NCI-H1092 treated with DMSO at 0.1 percent for 48 hours (cell line): ENCODE measurements at places on chromosomes 12 and 14.

DNA sequence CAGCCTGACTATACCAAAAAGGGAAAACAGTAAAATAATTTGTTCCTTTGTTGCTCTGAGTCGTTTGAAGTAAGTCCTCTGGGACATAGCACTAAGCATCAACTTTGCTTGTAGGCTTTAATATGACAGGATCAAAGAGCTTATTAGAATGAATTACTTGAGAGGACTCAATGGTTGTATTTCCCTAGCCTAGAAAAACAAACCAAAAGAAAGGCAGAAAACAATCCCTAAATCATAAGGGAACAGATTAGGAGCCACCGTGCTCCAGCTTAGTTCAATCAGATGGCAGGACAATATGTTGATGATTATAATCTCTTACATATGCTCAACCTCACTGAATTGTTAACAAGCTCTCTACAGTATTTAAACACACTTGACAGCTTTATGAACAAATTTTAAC, 988.4 kb downstream of the FLRT2 start:
- no peak for DNase-seq

DNA sequence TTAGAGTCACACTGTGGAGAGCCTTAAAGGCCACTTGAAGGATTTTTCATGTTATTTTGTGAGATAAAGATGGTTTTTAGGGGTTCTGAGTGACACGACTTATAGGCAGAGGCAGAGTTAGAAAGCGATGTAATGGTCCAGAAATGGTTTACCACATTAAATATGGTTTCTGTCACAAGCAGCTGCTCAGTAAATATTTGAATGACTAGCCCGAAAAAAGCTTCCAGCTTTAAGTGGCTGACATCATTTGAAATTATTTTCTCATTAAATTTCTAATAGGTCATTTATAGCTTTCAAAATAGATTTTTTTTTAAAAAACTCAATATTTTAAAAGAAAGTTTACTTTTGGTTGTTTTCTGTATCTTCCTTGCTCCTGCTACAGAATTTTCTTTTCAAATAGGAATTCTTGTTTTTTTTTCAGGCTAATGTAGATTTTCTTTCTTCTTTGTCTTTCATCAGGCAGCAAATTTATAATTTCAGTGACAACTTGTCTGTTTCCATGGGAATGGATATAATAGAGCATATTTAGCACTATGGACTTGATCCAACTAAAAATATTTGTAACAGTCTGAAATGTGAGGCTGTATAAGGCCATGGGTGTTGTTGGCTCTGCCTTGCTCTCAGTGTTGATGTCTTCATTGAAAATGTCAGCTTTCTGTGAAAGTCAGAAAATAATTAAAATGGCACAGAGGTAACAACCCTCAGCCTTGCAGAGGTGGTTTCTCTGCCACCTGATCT, 700.0 kb downstream of the TMTC2 start:
- no peak for DNase-seq

GRCh38 chr12:10562306-10562933, 51.0 kb downstream of the MAGOHB start:
- peak; percentile 15 for DNase-seq

GRCh38 chr12:108745641-108746040, 14.3 kb upstream of the CORO1C start:
- DNase-seq: no peak

DNA sequence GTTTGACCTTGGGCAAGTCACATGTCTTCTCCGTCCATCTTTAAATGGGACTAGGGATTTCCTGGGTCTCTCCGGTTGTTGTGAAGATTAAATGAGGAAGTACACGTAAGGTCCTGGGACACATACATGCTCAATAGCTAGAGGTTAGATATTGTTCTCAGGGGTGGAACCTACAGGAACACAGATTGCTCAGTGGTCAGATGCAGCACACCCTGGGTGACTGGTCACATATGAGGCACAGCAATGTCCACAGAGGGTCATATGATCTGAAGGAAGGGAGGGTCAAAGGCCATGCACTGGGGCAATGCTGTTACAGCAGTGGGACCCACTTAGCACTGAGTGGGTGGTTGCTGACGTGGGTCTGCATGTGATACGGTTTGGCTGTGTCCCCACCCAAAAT, 11.4 kb upstream of the SLC8B1 start:
- no peak for DNase-seq

GRCh38 chr12:124796303-124796960, 67.2 kb downstream of the SCARB1 start:
- DNase-seq: no peak

GRCh38 chr12:60148831-60149230, 553.0 kb downstream of the SLC16A7 start:
- DNase-seq: no peak

DNA sequence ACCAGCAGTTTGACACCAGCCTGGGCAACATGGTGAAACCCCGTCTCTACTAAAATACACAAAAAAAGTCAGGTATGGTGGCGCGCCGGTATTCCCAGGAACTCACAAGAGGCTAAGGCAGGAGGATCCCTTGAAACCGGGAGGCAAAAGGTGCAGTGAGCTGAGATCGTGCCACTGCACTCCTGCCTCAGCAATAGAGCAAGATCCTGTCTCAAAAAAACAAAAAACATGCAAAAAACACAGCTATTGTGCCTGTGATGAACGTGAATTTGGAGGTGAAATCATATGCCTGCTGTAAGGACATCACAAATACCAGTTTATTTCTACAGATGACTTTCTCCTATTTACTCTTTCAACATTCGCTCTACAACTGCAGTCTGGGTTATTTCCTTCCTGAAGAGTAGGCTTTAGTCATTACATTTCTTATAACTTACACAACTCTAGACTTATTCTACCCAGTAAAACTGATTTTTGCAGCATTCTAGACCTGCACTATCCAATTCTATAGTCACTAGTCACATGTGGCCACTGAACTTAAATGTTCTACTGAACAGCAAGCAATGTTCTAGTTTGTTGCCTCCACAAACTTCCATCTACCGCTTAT, 48.3 kb downstream of the HNRNPC start:
- no peak for DNase-seq

- DNase-seq: no peak
Observed at GRCh38 chr14:99190696-99191394, 81.2 kb downstream of the BCL11B start.

DNA sequence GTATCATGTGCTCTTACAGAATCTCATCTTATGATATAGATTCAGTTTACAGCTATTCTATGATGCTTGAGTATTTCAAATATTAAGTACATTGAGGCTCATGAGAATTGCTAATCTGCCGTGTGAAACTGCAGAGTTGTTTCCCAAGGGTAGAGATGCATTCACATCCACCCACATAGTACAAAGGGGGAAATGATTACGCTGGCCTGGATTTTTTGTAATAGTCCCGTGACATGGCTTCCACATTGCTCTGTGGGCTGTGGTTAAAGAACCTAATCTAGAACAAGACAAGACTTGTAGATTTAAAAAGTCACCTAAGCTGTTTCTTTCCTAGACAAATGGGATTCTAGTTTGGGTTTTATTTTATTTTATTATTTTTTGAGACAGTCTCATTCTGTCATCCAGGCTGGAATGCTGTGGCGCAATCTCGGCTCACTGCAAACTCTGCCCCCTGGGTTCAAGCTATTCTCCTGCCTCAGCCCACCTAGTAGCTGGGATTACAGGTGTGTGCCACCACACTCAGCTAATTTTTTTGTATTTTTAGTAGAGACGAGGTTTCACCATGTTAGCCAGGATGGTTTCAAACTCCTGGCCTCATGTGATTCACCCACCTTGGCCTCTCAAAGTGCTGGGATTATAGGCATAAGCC, 13.0 kb upstream of the RIOX1 start:
- no peak for DNase-seq

DNA sequence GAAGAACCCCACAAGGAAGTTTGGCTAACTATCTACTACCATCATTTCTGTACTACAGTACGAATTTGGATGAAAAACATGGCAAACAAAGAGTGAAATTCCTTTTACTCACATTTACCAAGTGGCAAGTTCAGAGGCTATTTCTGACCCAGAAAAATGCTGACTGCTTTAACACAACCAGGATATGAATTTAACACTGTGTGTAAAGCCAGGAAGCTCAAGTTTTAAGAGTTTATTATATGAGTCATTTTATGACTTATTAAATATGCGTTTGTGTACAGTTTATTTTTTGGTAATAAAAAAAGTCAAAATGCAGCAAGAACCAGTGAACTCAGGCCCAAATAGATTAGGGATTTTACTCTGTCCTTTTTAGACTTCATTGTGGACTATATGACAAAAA, 58.4 kb upstream of the STAC3 start:
- DNase-seq: no peak

- no peak for DNase-seq
Observed at GRCh38 chr14:30756594-30756993, 117.8 kb upstream of the COCH start.

- no peak for DNase-seq
Observed at GRCh38 chr14:89246290-89246689, 170.7 kb downstream of the FOXN3 start.

GRCh38 chr12:115473257-115473956, 789.4 kb upstream of the TBX3 start:
- no peak for DNase-seq

- no peak for DNase-seq
Observed at GRCh38 chr12:98945864-98946263, 300.8 kb downstream of the APAF1 start.

- no peak for DNase-seq
Observed at GRCh38 chr12:27534765-27535161, 10.8 kb downstream of the PPFIBP1 start.

- no peak for DNase-seq
Observed at GRCh38 chr14:89374908-89375307, 42.1 kb downstream of the FOXN3 start.

DNA sequence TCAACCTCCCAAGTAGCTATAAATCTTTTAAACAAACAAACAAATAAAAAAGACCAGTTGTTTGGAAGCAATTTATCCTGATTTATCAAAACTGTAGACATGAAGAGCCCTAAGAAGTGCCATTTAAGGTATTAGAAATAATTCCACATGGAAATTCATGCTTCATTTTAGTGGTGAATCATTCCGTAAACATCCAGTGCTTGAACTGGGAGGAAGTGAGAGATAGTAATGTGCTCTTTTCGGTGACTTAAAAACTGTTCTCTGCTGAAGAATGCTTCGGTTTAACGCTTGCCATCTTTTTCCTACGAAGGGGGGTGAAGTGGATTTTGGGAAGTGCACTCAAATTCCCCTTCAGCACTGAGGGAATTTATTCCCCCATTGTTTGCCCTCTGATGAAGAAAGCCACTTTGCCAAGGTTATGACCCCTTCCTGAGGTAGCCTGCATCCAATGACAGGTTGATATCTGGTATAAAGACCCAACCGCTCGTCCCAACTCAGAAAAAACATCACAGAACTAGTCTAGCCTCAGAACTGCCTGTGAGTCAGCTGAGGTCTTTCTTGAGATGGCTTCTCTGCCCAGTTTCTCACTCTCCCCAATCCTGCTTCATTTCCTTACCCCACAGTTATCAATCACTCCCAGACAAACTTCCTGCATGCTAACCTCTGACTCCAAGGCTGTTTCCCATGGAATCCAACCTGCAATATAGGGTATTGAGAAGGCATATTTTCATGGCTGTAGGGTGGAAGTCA, 244.1 kb downstream of the AEBP2 start:
- no peak for DNase-seq

- DNase-seq: peak; percentile 74
Observed at GRCh38 chr12:52081263-52081733, 1.8 kb downstream of the SMIM41 start.

DNA sequence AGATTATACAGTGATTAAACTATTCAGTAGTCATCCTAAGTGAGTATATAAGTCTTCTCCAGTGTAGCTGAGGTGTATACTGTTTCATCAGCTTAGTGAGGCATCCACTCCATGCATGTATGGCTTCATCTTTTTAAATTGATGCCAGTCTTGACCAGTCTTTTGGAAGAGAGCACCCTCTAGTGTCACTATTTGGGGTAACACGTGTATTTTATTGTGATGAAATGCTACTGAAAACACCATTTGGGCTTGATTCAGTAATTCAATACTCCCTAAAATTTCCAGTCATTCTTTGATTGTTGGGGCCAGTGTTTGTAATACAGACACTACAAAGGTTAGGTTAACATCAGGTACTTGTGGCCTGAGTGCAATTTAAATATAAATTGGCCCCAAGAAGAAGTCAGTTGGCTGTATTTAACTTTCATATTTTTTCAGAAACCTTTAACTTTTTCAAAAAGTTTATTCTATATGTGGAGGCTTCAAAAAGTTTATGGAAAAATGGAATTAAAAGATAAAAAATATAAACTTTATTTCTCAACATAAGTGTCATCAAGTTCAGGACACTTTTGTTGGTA, 35.3 kb downstream of the MIPOL1 start:
- DNase-seq: peak; percentile 56

DNA sequence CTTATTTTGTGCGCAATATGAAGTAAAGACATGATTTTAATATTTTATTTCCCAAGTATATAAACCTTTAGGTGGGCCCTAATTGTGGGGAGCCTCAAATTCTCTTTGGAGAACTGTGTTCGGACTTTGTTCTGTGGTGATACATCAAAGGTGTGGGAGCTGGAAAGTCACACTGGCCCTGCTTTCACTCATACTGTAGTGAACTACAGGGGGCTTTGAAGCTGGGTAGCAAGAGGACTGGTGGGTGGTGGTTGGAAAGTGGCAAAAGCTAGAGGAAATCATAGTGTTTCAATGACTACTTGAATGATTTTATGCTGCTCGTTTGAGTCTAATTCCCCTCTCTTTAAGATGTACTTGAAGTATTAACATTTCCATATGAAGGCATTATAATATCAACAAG, 13.2 kb downstream of the TTC6 start:
- no peak for DNase-seq

DNA sequence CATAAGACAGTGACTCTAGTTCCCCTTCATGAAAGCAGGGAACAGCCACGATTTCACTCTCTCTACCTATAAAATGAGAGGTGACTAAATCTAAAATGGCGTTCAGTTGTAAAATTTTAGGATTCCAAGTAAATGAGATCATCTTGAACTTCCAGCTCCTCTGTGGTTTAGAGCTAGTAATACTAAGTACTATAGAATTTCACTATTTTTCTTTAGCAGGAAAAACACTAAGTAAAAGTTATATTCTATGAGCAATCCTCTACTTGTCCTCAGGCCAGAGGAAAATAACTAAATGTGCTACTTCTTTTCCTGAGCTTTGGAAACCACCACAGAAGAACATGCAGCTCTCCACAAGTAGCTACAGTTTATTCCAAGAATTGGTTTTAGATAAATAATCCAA, 55.6 kb downstream of the NIN start:
- no peak for DNase-seq

DNA sequence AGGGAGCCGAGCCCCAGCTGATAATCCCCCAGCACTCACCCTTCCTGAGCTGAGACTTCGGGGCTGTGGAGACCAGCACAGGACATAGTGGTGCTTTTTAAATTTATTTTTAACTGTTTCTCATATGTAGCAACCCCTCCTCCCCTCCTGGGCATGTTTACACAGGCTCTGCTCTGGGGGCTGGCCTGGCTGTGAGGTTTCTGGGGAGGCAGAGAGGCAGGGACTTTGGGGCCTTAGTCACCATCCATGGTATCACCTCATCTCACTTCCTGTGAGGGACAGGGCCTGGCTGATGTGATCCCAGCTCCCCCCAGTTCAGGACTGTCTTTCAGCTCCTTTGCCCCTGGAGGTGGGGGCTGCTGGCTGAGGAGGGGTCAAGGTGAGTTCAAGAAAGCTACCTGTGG, 20.4 kb downstream of the VASH1 start:
- DNase-seq: no peak
